ENCODE measurements at places on chromosomes 3 and 15.

DNA sequence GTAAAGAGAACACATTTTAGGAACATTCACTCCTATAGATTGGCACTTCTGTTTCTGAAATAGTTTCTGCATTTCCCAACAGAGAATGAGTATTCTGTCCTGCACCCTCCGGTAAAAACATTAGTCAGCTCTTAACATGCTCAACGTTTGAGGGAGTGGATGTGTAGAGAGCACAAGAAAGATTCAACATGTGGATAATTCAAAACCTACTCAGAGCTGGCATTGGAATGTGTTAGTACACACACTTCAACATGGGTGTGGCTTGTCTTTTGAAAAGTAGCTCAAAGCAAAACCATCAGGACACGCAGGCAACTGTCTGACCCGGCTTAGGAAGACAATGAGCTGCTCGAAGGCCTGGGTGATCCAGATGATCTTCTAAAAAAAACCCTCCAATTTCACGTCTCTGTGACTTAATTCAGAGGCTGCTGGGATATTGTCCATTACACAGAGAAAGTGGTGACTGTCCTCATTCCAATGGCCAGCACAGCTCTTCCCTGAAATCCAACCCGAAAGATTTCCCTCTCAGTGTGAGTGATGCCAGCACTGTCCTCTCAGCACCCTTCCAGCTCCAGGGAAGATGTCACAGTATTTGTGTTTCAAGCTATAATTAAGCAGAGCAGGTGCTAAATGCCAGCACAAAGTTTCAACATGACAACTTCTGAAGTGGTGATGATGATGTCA lies 18.1 kb downstream of the FBN1 start:
- no peak for DNase-seq

- DNase-seq: no peak
Observed at GRCh38 chr3:136920904-136921611, 36.7 kb upstream of the IL20RB start.

GRCh38 chr3:184806567-184807271 lies 5.2 kb upstream of the VPS8 start:
- peak; percentile 54 for DNase-seq

- DNase-seq: peak; percentile 97
Observed at GRCh38 chr3:187165144-187165543, 25.8 kb upstream of the RPL39L start.

DNA sequence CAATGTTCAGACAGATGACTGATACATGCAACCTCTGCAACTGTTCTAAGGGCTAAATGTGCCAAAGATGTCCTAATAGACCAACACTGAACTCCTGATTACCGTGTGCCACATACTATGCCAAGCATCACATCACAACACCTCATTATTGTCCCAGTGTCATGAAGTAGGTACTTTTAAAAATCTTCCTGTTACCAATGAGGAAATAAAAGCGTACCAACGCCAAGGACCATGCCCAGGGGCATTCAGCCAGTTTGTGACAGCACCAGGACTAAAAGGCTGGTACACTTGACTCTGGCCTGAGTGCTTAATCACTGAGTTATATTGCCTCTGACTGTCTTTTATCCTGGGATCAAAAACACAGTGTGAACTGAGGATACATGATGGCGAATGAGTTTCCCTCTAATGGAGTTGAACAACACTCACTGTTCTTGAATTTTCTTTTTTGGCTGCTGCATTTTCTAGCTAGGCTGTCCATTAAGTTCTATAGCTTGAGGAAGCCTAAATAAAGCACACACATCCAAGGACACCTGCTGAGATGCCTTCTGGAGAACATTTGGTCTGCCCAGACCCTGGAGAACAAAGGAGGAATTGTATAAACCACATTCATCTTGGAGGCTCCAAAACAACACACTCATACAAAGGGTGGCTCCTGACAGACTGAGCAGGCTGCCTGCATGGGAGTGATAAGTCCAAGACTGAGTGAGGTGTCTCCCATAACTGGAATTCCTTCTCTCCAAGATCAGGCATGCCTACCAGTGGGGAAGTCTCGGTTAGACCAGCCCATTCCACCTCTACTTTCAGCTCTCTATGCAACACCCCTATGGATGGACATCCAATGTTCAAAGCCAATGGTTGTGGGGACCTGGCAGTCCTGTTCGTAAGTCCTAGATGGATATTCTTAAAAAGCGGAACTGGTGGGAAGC lies 126.7 kb upstream of the PRICKLE2 start:
- DNase-seq: peak; percentile 48

GRCh38 chr15:93800805-93801204 lies 430.6 kb upstream of the MCTP2 start:
- no peak for DNase-seq

DNA sequence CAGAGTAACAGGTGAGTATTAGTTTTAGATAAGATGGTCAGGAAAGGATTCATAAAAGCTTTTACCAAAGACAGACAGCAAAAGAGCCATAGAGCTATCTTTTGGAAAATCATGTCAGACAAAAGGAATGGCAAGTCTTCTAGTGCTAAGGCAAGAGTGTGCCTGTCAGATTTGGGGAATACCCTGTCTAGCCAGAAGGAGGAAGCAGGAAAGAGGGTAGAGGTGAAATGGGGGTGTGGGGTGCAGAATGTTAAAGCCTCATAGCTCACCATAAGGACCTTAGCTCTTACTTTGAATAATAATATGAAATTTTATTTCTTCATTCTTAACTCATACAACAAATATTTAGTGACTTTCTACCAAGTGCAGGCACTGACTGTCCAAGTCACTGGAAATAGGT lies 512.1 kb upstream of the ROBO2 start:
- DNase-seq: no peak

DNA sequence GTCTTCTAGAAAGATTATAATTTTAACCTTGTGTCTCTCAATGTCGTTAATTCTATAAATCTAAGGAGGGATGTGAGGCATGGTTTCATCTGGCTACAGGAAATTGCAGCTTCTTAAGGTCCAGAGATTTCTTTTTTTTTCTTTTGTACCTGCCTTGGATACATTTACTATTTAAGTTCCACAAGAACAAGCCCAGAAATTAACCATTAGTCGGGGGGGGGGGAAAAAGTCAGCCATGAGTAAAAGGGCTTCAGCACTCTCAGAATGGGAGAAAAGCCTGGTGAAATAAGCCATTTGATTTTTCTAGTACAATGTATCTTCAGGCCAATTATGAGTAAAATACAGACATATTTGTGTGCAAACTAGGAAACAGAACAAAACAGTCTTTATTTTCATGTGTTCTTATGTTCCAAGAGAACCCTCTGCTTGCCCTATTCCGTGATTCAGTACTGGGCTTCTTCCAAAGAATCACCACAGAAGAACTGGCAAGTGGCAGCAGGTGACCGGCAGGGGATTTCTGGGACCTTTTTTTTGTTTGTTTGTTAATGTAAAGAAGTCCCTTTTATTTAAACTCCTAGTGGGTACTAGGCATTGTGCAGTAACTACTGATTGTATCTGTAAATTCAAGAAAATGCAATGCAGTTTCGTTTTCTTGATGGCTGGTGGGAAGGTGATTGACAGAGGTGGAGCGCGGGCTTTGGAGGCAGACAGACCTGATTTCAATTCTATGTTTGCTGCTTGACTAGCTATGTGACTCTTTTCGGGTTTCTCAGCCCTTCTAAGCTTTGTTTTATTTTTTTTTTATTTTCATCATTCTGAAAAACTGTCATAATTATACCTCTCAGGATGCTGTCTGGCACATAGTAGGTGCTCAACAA lies 82.5 kb downstream of the PEX5L start:
- no peak for DNase-seq

GRCh38 chr15:26391567-26392194 lies 381.2 kb downstream of the GABRB3 start:
- DNase-seq: peak; percentile 98

GRCh38 chr15:63990454-63990853 lies 55.8 kb downstream of the DAPK2 start:
- no peak for DNase-seq

- no peak for DNase-seq
Observed at GRCh38 chr15:34914317-34914716, 55.2 kb downstream of the AQR start.

DNA sequence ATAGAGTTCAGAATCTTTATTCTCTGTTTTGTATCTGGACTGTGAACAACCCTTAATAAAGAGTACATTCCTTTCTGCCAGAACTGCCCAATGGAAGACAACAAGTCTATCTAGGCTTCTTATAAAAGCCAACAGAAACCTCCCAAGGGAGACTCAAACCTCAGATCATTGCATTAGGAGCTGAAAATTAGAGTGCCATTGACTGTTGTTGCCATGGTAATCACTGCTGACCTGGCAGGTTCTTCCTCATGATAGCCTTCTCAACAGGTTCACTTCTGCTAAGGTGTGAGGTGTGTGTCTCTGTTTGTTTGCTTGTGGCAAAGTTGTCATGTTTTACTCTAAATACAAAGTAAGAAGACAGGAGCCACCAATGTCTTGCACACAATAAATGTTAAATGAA lies 79.2 kb downstream of the TMEM108 start:
- peak; percentile 24 for DNase-seq

GRCh38 chr3:149479621-149480325 lies 5.3 kb downstream of the TM4SF4 start:
- no peak for DNase-seq

DNA sequence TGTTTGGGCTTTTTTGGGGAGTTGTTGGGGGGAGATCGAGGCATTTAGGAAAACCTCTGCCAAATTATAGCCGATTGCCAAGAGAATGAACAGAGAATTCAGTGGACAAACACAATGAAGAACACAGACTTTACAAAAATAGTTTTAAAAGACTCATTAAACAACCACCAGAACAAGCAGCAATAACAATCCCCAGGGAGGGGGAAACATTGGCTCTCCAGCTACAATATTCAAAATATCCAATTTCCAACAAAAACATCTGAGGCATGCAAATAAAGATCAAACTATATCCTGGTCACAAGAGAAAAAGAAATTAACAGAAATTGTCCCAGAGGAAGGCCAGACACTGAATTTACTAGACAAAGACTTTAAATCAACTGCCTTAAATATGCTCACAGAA lies 24.5 kb upstream of the ANKRD28 start:
- no peak for DNase-seq

DNA sequence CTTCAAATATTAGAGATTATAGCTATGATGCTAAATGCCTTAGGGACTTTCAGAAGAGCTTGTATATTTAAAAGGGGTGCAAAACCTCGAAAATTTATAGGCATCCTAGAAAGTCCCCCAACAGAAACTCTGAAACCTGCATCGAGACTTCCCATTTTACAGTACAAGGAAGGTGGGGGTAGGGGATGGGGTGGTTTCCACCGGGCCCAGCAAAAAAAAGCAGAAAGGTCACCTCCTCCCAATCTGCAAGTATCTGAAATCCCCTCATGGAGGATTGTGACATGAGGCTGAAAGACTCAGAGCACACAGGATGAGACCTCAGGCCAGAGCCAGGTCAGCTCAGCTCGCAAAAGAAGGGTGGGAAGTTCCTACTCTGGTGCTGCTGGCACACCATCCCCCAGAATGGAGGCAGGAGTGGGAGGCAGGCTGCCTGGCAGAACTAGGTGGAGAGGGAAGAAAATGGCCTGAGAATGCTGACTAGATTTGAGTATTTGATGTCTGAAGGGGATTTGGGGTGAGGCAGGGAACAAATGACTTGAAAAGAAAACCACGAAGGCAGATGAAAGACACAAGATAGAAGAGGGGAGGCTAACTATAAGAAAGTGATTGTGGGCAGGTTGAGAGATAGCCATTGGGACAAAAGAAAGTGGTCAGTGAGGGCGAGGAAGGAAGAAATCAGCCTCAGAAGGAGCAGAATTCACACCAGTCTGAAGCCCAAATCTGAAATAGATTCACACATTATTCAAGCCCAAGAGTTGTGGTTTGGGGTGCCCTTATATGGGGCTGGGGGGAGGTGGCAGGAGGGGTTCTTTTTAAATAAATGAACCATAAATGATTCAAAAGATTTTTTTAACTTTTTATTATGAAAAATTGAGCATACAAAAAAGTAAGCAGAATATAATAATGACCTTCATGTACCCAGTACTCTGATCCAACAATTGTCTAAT lies 22.5 kb upstream of the TSC22D2 start:
- no peak for DNase-seq

DNA sequence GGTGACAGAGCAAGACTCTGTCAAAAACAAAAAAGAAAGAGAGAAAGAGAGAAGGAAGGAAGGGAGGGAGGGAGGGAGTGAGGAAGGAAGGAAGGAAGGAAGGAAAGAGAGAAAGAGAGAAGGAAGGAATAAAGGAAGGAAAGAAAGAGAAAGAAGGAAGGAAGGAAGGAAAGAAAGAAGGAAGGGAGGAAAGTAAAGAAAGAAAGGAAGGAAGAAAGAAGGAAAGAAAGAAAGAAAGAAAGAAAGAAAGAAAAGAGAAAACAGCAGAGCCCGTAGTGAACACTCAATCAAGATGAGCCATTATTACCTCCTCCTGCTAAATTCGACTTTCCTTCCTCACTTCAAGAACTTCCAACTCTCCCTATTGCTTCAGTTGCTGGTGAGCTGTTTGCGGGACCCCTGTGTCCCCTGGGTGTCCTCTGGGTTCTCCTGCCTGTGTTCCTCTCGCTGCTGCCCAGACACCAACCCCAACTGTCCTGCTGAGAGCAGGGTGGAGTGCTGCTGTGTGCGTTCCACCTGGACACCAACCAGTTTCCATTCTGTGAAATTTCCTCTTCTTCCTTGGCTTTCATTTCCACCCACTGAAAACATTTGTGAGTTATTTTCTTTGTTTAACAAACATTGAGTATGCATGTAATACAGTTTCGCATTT lies 266.4 kb downstream of the FAM43A start:
- no peak for DNase-seq

GRCh38 chr3:61575893-61576292 lies 14.5 kb downstream of the PTPRG start:
- no peak for DNase-seq

DNA sequence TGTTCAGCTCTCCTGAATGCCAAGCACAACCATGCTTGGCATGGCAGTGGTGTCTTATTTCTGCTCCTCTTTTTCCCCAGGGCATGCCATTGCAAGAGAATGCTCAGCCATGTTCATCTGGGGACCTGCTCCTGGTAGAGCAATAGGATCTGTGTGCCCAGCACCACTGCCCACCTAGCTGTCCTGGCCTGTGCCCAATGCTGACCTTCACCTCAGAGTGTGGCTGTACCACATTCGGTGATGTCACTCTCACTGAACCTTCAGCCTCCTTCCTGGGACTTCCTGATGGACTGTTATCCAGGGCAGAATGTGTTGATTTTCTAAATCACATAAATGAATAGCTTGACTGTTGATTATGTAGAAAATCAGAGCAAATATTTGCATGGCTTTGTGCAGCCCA lies 42.0 kb downstream of the AGTR1 start:
- DNase-seq: no peak

- no peak for DNase-seq
Observed at GRCh38 chr3:133924041-133924440, 28.4 kb upstream of the RAB6B start.

DNA sequence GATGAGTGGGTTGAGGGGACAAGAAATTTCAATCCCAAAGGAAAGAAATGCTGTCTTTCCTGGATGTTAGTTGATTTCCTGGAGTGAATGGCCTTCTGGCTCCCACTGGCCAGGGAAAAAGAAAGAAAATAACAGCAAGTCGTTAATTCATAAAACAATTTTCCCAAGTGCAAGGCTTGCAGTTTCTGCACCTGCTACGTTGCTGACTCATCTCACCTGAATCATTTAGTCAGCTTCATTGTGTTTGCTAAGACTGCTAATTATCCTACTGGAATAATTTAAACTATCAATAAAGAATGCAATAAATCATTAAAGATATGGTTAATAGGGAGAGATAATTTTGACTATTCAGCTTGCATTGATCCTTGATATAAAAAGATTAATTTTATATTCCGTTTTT lies 387.6 kb downstream of the ROBO2 start:
- DNase-seq: no peak

GRCh38 chr3:49277383-49277775 lies 347 bp upstream of the C3orf62 start:
- DNase-seq: no peak

GRCh38 chr3:149481056-149481455 lies 6.6 kb downstream of the TM4SF4 start:
- no peak for DNase-seq

All from NCI-H2171 treated with DMSO at 0.1 percent for 48 hours (cell line).